HT1080 (cell line): ENCODE measurements at places on chromosomes 3 and 15.

- no peak for DNase-seq
These were observed 31.2 kb downstream of the DPH6 start for GRCh38 chr15:35514759-35515158.

DNA sequence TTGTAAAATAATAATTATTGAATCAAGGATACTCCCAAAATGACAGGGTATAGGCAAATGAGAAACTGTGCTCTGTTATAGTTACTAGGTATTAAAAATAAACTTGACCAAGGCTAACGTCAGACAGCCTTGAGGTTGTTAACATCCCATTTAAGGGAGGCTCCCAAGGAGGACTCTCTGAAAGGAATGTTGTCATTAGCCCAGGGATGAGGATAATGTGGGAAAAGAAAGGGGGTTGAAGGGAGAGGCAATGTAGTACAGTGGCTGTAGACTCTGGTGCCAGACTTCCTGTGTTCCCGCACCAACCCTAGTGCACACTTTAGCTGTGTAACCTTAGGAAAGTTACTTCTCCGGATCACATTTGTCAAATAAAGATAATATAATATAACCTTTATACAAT is 47.0 kb upstream of the RARB start:
- no peak for DNase-seq

- peak; percentile 70 for DNase-seq
These were observed 84.1 kb downstream of the TP63 start for GRCh38 chr3:189714991-189715961.

DNA sequence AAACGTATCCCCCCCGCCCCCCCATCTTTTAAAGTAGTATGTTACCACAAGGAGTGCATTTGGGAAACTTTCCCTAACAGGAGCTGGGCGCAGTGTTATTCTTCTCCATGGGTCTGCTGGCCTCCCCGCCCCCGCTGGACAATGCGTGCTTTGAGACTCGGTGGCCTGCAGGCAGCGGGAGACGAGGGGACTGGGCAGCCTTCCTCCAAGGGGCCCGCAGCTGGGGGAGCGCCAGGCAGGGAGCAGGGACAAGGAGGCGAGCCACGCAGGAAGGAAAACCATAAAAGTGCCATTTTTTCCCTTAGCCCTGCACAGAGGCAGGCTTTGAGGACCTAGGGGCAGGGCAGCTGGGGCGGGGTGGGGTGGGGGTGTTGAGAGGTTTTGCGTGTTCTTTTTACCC is 14.1 kb downstream of the SOX2 start:
- DNase-seq: no peak

- DNase-seq: peak; percentile 98
These were observed 53.1 kb downstream of the TGFBR2 start for GRCh38 chr3:30659270-30660130.

DNA sequence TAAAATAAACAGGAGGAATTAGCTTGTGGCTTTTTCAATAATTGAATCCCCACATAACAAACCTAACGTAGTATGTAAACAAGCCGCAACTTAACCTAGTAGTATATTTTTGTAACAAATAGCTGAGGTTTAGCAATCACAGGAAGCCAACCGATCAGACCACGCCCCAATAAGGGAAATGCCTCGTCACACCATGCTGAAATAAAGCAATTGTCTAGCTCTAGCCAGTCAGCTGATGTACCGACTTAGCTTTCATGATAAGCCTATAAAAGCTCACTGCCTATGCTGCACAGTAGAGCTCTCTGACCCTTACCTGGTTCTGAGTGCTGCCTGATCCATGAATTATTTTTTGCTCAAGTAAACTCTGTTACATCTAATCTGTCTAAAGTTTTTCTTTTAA is 208.9 kb downstream of the ROBO1 start:
- no peak for DNase-seq

GRCh38 chr15:89091627-89092220 is 3.5 kb downstream of the ABHD2 start:
- no peak for DNase-seq

- DNase-seq: peak; percentile 77
These were observed at the start of gene MAP2K5 for GRCh38 chr15:67542420-67543347. TSS of gene MAP2K5 (plus strand) at chr15:67542703. CDS start at chr15:67543336, 633 bp downstream.

DNA sequence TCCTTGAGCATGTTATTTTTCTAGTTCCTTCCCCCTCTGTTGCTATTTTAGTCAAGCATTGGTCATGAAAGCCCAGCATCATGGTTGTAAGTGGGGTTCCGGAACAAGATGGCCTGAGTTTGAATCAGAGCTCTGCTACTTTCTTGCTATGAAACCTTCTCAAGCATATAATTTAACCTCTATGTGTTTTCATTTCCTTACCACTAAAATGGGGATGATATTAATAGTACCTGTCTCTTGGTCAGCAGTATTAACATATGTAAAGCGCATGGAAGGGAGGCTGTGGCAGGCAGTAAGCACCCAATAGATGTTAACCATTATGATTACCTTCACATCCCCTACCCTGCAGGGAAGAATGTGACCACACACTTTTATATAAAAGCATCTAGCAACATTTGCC is 14.3 kb upstream of the SPRED1 start:
- DNase-seq: no peak

DNA sequence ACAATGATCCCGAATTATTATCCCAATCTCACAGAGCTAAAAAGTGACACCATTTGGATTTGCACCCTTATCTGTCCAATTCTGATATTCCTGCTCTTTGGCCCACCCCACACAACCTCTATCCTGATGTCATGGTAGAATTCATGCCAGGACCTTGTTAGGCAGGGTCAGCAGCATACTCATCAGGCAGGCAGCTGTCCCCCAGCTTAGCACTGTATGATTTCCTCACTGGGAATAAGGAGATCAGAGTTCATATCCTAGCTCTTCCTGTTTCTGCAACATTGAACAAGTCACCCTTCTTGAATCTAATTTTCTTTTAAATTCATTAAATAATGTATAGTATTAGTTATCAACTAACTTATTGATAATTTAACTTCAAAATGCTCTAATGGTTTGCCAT is 12.0 kb upstream of the C3orf80 start:
- DNase-seq: no peak

GRCh38 chr3:20739814-20740213 is 553.8 kb upstream of the SGO1 start:
- DNase-seq: no peak

DNA sequence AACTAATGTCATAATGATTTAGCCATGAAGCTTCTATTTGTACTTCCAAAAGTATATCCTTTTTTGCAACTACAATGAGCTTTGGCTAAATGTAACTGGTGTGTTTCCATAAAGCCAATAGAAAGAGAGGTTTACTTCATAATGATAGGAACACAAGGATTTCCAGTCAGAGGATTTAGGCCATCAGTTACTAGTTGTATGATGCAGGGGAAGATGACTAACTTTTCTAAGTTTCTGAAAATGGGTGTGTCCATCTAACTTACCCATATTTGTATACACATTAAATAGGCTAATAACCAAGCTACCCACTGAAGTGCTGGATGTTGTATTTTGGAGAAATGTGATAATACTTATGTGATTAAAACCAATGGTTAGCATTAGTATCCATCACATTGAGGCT is 55.7 kb downstream of the SLC4A7 start:
- no peak for DNase-seq

GRCh38 chr3:138914870-138915502 is 32.0 kb downstream of the FOXL2 start:
- peak; percentile 86 for DNase-seq

DNA sequence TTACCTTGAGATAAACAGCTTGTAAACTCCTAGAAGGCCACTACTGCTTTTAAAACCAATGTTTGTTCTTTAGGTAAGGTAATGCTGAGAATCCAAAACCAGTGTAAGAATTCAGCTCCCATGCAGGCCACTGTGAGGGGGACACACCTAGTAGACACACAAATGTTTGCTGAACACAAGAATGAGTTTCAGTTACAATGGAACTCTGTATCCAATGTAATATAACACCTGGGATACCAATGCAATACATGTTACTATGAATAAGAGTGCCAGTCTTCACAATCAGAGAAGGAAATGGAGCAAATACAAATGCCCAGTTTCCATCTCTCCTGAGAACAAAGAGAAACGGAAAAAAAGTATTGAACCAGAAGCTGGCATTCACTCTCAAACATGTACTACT is 65.9 kb downstream of the IGF2BP2 start:
- no peak for DNase-seq

- no peak for DNase-seq
These were observed 41.6 kb downstream of the RAF1 start for GRCh38 chr3:12622335-12622734.

- DNase-seq: no peak
These were observed 90.2 kb downstream of the DCUN1D1 start for GRCh38 chr3:182889948-182890629.

DNA sequence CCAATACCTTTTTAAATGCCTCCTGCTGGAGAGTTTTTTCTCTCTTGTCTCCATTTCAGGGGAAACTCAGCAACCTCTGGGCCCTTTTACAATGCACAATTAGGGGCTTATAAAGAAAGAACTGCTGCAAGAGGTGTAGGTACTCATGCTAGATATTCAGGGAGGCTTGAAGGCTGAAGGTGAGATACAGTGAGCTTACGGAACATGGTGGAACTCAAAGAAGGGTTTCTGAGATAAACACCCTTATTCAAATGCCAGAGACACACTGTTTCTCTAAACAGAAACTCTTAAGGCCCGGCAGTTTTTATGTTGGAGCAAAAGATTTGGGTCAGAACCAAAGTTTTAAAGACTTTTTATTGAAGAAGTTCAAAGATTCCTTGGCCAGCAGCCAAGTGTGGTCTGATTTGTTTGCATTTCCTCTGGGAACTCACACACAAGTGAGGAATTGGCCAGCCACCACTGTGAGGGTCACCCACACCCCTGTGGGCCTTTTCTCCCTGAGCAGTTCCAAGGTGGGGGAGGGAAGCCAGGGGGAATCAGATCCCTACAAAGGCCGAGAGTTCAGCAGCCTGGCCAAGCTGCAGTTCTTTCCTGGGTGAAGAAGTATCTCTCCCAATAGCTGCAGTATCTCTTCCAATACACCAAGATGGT is 47.8 kb downstream of the TNFAIP8L3 start:
- no peak for DNase-seq

DNA sequence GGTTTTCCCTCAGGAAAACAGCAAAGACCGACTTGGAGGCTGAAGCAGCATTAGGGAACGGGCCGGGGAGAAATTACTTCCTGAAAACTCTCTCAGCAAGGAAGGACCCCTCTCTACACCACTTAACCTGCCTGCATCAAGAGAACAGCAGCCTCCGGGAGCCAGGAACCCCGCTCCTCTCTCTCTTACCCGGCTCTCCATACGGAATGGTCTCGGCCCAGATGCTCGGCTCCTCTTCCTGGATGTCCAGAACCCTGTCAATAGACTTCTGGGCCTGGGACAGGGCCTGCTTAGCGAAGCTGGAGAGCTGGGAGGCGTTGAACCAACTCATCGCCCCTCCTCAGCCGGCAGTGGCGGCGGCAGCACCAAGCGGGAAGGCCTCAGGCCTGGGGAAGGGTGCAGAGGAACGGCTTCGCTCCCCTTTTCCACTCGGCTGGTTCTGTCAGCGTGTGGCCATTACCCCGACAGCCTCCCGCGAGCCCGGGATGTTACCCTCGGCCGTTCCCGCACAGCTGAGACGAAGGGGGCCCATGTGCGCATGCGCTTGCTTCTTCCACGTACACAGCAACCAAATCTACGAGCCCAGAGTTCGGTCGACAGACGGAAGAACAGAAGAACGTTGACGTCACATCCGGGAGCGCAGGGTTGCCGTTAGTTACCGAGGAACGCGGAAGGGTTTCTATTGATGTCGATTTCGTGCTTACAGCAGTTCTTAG is at the start of gene TMF1:
Gene TMF1, minus strand, starts transcription at position 578 of the 716 bp plus-strand sequence. Its CDS starts 247 bp downstream, at position 331.
- DNase-seq: peak; percentile 96

DNA sequence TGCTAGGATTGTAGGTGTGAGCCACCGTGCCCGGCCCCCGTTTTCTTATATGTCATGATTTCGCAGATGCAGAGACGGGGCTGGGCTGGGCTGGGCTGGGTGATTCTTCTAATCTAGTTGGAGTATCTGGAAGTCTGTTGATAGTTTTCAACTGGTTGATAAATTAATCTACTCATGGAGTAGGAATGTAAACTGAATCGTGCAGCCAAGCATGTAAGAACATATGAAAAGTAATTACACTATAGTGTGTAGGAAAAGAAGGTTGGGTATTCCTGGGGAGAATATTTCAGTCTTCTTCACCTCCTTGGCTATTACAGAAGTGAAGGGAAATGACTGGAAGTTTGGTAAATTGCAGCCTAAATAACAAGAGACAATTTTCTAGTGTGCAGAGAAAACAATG is 82.6 kb upstream of the MAGI1 start:
- DNase-seq: no peak

- no peak for DNase-seq
These were observed 26.2 kb downstream of the HMG20A start for GRCh38 chr15:77446840-77447390.

GRCh38 chr15:96058103-96058851 is 272.2 kb upstream of the NR2F2 start:
- no peak for DNase-seq

DNA sequence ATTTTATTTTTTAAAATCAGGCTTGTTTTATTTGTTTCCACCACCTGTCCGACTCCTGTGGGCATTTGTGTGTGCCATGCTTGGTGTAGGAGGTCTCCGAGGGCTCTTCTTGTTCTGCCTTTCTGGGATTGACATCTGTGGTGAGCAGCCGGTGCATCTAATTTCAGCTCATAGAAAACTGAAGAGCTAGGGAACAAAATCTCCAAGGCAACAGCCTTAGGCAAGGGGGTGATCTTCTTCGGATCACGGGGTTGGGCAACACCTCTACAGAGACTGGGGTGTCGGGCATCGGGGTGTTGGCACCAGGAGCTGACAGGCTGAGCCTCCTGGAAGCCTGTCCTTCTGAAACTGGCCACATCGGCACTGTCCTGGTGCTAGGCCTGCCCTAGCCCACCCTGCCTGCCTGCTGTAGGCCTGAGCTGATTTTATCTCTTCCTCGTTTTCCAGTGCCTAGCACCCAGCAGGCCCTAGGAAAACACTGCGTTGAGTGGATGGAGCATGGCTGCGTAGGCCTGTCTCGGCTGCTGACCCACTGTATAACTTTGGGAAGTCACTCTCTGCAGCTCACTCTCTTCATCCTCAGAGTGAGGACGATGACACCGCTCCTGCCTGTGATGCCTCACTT is 10.3 kb downstream of the CHCHD6 start:
- DNase-seq: no peak

- peak; percentile 90 for DNase-seq
These were observed 969.4 kb downstream of the NTRK3 start for GRCh38 chr15:87287156-87287555.

- peak; percentile 50 for DNase-seq
These were observed 31.6 kb downstream of the TSC22D2 start for GRCh38 chr3:150439657-150440056.

DNA sequence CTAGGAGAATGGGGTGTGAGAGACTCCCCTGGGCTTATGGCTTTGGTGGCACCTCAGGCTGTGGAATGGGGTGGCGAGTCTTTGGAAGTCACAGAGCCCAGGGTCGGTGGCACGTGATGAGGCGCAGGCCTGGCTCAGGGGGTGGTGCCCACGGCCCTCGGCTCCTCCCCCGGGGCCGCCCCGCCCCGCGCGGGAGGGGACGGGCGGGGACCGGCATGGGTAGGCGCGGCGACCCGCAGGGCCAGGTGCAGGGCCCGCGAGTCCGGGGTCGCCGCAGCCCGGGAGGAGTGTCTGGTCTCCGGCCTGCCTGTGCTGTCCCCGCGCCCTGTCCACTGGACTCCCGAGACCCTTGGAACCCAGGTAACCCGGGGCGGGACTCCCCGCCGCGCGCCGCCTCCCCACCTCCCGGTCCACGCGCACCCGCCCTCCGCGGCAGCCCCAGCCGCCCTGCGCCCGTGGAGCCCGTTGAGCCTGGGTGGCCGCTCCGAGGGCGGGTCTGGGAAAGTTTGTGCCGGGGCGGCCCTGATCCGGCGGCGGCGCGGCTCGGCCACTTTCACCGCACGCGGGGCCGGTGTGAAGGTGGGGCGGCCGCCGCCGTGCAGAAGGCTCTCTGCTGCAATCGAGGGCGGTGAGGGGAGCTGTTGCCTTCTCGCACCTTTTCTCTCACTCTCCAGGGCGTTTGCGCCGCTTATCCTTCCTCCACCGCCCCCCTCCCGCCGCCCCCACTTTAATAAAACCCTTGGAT is at the start of gene PAQR5:
Gene PAQR5, plus strand, starts transcription at position 216 of the 745 bp plus-strand sequence. CDS start 61,169 bp downstream, outside the sequence.
- DNase-seq: peak; percentile 22
